ENCODE measurements at places on chromosomes 4 and X. TPM values are rescaled to one million over a fixed set of nuclear protein-coding genes. Genes with fewer than 3 reads are reported as not detected.

GRCh38 chrX:97629597-97629985, 745.9 kb downstream of the RPA4 start:
- no peak for DNase-seq

DNA sequence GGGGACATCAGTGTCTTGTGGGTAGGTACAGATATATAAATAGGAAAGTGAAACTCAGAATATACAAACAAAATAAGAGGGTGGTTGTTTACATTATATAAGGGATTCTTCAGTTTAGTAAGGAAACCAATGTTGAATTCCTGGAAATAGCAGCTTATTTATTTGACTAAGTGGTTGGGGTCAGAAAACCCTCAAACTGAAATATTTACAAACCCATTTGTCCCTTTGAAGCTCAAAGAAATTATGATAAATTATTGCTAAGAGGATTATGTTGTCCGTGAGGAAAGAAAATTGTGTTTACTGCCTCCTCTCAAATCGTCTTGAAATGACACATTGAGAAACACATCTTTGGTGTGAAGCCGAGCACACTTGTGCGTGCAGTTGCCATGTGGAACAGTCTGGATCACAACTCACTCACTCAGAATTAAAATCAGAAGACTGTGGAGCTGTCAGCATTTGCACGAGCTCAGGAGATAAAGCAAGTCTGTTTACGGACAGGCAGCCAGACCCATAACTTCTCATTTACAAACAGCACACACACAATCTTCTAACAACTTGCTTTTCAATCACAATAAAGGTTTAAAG, 46.8 kb upstream of the SETD7 start:
- DNase-seq, result no peak

FGF13 gene
- 10.4 TPM for total RNA-seq

TAF7L gene
- total RNA-seq, result 0.18 TPM

GRCh38 chrX:44938111-44938510, 65.1 kb downstream of the KDM6A start:
- DNase-seq, result no peak

GAGE12J gene
- not detected for total RNA-seq

GRCh38 chr4:40140196-40140595, 56.6 kb upstream of the RHOH start:
- no peak for DNase-seq

DNA sequence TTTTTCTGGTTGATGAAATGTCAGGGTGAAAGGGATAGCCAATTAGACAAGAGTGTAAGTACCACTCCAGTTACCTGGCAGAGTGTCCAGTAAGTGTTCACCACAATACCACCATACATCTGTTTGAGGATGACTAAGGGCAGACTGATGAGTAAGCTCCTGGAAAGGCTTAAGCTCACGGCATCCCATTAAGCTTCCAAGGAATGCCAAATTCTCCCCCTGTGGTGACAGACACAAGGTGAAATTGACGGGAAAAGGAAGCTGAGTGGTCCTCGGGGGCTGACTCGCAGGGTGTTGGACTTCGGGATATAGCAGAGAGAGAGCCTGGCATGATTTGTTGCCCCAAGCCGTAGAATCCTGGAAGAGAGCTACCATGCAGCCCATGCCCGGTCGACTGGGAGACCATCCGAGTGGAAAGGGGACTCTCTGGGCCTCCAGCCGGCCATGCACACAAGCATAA, 7.6 kb upstream of the BST1 start:
- DNase-seq, result no peak

- DNase-seq, result no peak
Measured at GRCh38 chr4:40150932-40151331, 45.9 kb upstream of the RHOH start.

DNA sequence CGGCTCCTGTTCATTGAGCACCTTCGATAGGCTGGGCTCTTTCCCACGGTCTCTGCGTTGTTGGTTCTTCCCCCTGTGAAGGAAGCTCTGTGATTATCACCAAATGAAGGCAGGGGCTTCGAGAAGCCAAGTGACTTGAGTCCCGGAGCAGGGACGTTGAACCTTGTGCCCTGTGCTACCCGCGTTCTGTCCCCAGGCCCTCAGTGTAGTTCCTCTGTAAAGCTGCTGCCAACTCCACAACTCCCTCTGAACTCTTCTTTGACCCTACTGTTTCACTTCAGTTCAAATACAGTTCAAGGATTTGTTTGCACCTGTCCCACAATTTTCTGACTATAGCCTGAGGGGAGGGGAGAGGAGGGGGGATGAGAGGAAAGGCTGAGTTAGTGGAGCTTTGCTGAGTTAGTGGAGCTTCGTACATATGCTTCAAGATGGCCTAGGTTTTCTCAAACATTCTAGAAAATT, 635 bp upstream of the PHF8 start:
- DNase-seq, result no peak

UGT2B15 gene
- total RNA-seq, result not detected

DNA sequence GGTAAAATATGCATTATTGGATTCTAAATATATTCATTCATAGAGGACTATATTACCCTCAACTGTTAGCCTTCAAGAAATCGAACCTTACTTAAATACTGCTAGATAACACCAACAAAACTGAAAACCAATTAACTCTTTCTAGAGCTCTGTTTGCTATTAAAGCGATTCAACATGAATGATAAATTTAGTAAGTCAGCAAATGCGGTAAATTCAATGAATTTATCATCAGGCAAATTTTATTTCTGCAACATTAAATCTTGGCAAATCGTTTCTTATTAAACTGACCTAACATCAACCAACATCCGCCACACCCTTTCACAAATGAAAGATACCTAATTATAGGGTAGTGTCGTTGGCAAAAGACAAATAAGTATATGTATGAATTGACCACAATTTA, 26.4 kb upstream of the HELT start:
- DNase-seq, result no peak

TEX13D gene
- not detected for total RNA-seq

F11 gene
- total RNA-seq, result not detected

- DNase-seq, result no peak
Measured at GRCh38 chr4:53697016-53697685, 105.9 kb upstream of the LNX1 start.

GRCh38 chr4:122758033-122758432, 25.5 kb downstream of the BBS12 start:
- DNase-seq, result no peak

DNA sequence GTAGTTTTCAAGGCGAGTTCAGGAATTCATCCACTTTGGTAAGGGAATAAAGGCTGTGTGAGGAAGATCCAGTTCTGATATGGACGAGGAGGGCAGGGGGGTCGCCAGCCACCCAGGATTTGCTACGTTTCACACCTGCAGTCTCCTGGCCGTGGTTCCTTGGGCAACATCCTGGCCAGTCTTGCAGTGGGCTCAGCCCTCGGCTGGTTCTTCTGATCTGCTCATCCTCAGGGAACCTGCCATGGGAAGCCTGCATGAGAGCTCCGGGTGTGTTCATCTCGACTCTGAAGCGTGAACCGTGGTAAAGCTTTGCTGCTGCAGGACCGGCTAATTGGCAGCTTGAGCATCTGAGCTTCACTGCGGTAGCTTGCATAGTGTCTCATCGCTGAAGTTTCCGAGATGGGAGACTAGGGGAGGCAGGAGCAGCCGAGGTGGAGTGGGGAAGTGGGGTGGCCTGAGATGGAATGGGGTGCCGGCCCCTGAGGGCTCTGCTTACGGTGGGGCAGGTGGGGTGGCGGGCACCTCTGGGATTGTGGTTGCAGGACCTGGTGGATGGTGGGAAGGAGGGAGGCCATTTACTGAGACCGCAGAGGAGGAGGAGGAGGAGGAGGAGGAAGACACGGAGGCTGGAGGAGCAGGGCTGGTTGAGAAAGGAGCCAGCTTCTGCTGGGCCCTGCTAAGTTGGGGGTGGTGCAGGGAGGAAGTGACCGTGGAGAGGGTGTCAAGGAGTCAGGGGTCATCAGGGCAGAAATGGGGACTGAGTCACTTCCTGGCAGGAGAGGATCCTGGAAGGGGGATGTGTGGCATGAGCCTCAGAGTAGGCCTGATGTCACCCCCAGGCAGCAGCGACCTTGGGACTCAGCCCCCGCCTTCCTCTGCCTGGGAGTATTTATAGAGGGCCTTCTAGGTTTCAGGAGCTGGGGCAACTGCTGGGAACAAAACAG, 213.1 kb upstream of the PSAPL1 start:
- no peak for DNase-seq

DNA sequence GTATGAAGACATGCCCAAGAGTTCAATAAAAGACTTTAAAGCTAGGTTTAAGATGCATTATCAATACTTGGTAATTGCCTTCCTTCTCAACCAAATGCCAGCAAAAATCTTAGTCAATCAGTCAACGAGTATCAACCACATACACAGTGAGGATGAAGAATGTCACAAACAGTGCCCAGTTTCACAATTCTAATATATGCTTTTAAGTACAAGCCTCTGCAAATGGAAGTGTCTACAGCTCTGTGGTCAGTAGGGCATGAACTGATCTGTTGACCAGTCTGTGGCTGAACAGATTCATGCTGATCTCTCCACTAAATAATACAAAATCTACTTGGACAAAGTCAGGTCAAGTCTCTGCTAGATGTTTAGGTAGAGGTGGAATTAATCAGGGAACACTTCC, 27.9 kb downstream of the PPARGC1A start:
- no peak for DNase-seq

DNA sequence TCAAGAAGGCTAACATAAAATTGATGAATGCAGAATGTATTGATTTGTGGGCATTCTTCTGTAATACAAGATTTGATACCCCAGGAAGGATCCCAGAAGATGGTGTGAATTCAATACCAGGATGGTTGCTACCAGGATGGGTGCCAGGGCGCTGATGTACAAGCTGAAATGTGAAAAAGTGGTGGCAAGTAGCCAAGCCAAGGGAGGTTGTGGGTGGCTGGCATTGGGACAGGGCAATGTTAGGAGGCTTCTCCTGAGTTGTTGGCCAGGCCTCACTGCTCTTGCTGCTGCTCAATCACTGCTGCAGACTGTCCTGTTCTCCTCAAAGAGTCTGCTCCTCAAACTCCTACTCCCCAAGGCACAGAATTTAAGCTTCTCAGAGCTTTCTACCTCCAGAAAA, 77.1 kb downstream of the RBM46 start:
- no peak for DNase-seq
